SK-MEL-5 (cell line): ENCODE measurements at places on chromosomes 3 and 15. TPM values are rescaled to one million over a fixed set of nuclear protein-coding genes. Genes with fewer than 3 reads are reported as not detected.

Gene UCN2
- 14.9 and 18.8 TPM in 2 replicates for total RNA-seq

Gene BCL2A1
- 102 and 105 TPM in 2 replicates for total RNA-seq

Gene VGLL4
- total RNA-seq = 90.5 and 104 TPM in 2 replicates

Gene ANKRD63
- 0.16 and 0.29 TPM in 2 replicates for total RNA-seq

Gene IQCF5
- total RNA-seq = not detected in 2 replicates

Gene FILIP1L
- total RNA-seq = not detected in 2 replicates

Gene LDHAL6B
- not detected in 2 replicates for total RNA-seq

Gene SERINC4
- not detected in 2 replicates for total RNA-seq

Gene FOXL2NB
- not detected in 2 replicates for total RNA-seq

Gene NR1I2
- total RNA-seq = not detected in 2 replicates

Gene CFAP100
- total RNA-seq = not detected in 2 replicates

Gene AMIGO3
- 0.32 and 0.34 TPM in 2 replicates for total RNA-seq

Gene ZNF662
- total RNA-seq = 0.13 TPM in 1 of 2 replicates, not detected in the other

Gene COPS2
- total RNA-seq = 83.3 and 88.8 TPM in 2 replicates

Gene ZBTB47
- 2.6 and 2.9 TPM in 2 replicates for total RNA-seq

Gene SAXO2
- total RNA-seq = 0.43 TPM in 1 of 2 replicates, not detected in the other
